ENCODE measurements at places on chromosomes 2 and 18.
A peak's percentile ranks its signal among the peaks of the same experiment; 100 is the strongest.

GRCh38 chr2:131047920-131048560 lies 45.2 kb downstream of the FAM168B start:
- DNase-seq = no peak

GRCh38 chr2:58407487-58407886 lies 166.4 kb upstream of the FANCL start:
- no peak for DNase-seq

DNA sequence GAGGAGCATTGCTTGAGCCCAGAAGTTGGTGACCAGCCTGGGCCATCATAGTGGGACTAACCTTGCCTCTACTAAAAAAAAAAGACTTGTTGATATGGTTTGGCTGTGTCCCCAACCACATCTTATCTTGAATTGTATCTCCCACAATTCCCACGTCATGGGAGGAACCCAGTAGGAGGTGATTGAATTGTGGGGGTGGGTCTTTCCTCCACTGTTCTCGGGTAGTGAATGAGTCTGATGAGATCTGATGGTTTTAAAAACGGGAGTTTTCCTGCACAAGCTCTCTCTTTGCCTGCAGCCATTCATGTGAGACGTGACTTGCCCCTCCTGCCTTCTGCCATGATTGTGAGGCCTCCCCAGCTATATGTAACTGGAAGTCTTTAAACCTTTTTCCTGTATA lies 47.0 kb downstream of the PROC start:
- no peak for DNase-seq

DNA sequence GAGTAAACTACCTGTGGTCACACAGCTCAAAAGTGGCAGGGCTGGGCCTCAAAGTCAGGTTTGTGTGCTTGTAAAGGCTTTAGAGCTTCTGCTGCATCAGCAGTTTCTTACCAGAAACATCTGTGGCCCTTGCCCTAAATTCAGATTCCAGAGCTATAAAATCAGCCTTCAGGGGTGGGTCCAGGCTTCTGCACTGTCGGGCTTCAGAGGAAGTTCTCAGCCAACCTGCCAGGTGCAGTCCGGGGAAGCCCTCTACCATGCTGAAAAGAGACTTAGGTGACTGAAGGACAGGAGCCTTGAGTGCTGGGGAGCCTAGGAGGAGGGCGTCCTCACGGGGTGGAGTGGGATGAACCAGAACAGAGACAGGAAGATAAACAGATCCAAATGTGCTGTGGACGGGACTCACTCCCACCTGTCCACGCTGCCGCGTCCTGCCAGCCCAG lies 69.9 kb upstream of the HS6ST1 start:
- no peak for DNase-seq

DNA sequence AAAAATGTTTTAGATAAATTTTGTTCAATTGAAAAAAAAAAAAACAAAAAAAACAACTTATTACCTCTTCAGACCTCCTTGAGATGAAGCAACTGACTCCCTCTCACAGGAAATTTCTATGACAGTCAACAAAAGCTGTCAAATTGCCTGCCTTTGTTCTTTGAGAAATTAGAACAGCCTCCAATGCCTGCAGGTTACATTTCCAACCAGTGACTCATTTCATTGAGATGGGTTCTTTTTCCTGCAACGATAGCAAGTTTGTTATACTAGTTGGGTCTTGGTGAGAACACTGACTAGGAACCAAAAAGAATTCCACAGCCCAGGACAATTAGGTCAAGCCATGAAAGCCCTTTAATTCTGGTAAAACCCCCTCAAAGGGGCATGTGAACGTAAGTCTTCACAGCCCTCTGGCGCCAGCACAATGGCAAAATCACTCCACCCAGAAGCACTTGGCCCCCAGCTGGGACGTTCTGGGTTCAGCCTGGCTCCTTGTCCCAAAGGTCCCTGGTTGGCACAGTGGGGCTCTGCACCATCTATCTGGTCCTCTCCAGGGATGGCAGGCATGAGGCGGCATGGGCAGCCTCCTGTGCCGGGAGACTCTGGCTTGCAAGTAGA lies 87.0 kb downstream of the SPP2 start:
- no peak for DNase-seq

DNA sequence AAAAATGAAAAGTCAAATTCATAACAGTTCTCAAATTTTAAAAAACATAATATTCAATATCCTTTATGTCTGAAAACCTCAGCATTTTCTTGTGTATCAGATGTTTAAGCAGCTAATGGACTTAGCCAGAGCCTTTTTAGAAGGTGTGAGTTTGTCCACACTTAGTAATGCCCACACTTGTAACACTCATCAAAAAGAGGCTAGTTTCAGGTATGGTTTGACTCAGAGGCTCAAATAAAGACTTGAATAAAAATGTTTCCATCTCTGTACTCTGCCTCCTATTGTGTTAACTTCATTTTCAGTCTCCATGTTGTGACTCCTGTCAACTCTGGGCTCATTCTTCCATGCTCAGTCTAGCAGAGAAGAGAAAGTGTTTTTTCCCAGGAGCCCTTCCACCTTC lies 311.6 kb downstream of the IRS1 start:
- no peak for DNase-seq

DNA sequence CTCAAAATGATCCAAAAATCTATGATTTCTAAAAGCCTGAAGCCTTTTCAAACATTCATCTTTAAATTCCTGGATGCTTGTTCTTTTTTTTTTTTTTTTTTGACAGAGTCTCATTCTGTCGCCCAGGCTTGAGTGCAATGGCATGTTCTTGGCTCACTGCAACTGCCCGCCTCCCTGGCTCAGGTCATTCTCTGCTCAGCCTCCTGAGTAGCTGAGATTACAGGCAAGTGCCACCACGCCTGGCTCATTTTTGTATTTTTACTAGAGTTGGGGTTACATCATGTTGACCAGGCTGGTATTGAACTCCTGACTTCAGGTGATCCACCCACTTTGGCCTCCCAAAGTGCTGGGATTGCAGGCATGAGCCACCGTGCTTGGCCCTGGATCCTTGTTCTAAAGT lies 649.5 kb downstream of the XIRP2 start:
- DNase-seq = no peak

DNA sequence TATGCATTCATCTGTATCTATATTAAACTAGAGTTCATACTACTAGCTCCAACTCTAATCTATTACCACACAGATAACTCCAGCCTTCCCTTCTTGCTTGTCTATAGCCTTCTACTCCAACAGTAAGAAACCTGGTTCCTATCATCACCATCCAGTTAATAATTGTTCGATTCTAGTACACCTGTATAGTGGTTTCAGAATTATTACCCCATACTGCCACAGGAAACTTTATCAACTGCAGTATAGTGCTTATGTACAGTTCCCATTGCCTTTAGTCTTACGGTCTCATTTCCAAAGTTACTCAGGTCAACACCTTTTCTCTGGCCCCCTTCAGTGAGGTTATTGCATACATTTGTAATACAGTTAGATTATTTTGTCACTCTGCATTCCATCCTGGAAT lies 14.5 kb downstream of the METTL8 start:
- no peak for DNase-seq

DNA sequence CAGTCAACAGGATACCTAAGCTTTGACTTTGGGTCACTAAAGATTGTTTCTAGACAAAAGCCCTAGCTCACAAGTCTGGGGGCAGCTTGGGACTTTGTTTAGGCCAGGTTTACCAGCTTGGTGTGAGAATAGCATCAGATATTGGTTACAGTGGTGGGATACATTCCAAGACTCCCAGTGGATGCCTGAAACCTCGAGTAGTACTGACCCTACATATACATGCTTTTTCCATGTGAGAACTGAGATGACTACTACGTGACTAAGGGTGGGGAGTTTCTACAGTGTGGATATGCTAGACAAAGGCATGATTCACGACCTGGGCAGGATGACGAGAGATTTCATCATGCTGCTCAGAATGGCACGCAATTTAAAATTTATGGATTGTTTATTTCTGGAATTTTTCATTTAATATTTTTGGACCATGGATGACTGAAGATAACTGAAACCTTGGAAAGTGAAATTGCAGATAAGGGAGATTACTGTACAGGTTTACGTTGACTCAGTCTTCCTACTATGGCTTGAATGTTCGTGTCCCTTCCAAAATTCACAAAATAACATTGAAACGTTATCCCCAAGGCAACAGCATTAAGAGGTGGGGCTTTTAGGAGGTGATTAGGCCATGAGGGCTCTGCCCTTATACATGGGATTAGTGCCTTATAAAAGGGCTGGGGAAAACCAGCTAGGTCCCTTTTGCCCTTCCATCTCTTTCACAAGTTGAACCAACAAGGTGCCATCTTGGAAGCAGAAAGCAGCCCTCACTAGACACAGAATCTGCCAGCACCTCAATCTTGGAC lies 50.2 kb upstream of the CTAGE1 start:
- peak; percentile 97 for DNase-seq

GRCh38 chr2:95024960-95025405 lies 525 bp upstream of the MAL start:
- DNase-seq = no peak

DNA sequence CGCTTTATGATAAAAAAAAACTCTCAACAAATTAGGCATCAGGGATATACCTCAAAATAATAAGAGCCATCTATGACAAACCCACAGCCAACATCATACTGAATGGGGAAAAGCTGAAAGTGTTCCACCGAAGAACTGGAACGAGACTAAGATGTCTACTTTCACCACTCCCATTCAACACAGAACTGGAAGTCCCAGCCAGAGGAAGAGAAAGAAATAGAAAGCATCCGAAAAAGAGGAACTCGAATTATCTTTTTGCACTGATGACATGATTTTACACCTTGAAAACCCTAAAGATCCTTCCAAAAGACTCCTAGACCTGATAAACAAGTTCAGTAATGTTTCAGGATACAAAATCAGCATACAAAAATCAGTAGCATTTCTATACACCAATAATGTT lies 121.6 kb downstream of the ZRANB3 start:
- no peak for DNase-seq

DNA sequence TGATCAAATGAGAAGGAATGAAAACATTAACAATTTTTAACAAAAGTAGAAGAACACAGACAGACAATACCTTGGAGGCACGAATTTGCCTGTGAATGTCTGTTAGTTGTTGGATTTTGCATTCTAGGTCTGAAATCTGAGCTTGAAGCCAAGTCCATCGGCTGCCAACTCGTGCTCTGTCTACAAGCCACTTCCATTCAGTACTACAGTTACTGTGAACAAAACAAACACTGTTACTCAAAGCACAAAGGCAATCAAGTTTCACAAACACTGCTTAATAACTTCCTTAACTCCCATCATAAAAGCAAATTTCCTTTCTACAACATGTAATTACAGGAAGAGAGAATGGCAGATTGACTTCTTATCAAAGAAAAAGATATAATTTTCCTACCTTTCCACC lies 42.2 kb downstream of the KANSL1L start:
- no peak for DNase-seq

- DNase-seq = no peak
Observed at GRCh38 chr2:233473878-233474277, 92.7 kb downstream of the USP40 start.

GRCh38 chr2:101252408-101253012 lies at the start of gene CNOT11:
CNOT11 (plus strand) TSS chr2:101252886; CDS start chr2:101252965, 79 bp downstream.
- peak; percentile 97 for DNase-seq

GRCh38 chr2:162149466-162149865 lies 2.6 kb downstream of the GCG start:
- DNase-seq = no peak

GRCh38 chr18:63107171-63107845 lies 212.3 kb downstream of the BCL2 start:
- DNase-seq = no peak

DNA sequence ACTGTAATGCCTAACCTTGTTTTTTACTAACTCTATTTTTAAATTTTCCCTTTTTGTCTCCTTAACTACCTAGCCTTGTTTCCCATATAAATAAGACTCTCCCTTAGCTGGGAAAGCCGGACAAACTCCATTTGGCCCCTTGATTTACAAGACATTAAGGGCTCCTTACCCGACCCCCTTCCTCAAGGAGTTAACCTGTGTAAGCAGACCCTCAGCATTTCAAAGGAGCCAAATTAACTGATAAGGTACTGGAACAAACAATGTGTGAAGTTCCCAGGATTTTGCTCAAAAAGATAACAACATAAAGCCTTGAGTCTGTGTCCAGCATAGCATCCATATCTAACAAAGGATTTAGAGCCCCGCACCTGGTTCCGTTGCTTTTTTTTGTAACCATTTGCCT lies 59.6 kb upstream of the C2orf15 start:
- DNase-seq = no peak

DNA sequence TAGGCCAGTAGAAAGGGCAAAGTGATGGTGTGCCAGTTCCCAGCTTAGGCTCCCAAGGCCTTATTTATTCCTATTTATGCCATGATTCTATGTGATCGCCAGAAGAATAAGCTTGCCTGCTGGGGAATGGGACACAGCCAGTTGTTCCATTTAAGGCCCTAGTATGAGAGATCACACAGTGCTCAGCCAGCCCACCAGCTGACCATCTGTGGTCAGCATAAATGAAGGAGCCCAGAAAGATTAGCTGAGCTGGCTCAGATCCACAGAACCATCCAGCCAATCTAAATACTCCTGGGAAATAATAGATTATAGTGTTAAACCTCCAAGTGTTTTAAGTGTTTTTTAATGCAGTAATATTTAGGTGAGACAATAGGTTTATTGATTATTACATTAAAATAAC lies 12.6 kb upstream of the L3MBTL4 start:
- no peak for DNase-seq

DNA sequence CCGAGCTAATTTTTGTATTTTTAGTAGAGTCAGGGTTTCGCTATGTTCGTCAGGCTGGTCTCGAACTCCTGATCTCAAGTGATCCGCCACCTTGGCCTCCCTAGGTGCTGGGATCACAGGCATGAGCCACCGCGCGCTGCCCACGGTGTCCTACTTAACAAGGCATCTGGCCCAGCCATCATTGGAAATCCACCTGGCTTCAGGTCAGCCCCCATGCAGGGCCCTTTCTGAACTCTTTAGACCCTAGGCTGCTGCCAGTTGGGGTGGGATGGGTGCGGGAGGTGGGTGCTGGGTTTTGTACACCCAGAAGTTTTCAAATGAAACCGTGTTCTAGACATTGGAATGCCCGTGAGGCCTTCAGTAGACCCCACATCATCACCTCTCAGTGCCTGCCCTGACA lies 26.6 kb upstream of the NT5DC4 start:
- DNase-seq = no peak

All from fibroblast of skin of left biceps (primary cell).